Hematopoietic multipotent progenitor cell (in vitro differentiated cells): ENCODE measurements at places on chromosomes 4 and X.

DNA sequence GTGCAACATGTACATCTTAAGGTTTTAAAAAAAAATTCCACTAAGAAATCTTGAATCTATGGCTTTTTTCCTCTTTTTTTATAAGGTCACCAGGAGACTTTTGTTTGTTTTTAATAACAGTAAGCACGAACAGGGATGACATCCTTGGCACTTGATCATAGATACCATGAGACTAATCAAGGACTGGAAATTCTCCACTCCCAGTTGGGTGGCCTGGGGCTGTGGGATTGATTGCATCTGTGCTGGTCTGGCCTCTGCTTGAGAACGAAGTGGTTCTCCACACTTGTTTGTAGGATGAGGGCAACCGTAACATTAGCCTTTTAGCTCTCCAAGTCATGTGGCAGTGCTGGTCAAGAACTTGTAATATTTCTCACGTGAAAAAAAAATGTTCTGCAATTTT lies 35.4 kb downstream of the SNX25 start:
- DNase-seq: no peak

DNA sequence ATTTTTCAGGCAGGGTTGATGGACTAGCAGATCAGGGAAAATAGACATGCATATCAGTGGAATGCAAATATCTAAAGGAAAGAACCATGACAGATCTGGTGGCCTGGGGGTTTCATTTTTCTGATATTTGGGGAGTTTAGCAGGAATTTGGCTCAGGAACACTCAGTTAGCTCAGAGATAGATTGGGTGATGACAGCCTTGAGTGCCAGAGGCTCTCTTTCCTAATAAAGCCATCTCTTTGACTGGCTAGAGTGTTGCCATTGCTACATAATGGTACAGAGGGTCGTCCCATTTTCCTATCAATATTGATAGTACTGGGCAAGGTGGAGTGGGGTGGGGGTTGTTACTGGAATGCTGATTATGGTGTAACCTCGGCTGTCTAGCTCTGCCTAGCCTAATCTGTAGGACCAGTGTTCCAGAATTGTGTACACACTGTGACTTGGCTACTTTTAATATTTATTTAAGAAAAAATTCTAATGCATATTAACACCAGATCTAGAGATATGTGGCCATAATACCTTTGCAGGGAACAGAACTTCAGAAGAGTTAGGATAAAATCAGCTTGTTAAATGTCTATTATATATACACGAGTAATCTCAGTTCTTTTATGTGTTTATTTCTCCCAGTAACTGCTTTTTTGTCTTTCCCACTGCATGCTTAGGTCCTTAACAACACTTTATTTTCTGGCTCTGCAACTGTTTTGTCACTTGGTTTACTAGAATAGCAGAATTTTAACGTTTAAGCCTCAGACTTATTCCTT lies 145.0 kb upstream of the SPOCK3 start:
- no peak for DNase-seq

- no peak for DNase-seq
Measured at GRCh38 chr4:38706301-38706700, 42.3 kb downstream of the KLF3 start.

DNA sequence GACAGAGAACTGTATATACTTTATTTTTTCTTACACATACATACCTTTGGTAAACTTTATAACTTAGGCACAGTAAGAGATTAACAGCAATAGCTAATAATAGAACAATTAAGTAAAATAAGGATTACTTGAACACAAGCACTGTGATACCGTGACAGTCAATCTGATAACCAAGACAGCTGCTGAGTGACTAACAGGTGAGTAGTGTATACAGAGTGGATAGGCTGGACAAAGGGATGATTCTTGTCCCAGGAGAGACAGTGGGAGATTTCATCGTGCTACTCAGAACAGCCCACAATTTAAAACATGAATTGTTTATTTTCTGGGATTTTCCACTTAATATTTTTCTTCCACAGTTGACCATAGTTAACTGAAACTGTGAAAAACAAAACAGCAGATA lies 411.8 kb downstream of the PPP1R2C start:
- DNase-seq: no peak

GRCh38 chrX:122739770-122740169 lies 444.3 kb upstream of the GRIA3 start:
- DNase-seq: peak; percentile 5

GRCh38 chrX:49877397-49878101 lies 1.7 kb upstream of the USP27X start:
- no peak for DNase-seq
